RCC 7860 (cell line): ENCODE measurements at places on chromosomes 4 and X.

DNA sequence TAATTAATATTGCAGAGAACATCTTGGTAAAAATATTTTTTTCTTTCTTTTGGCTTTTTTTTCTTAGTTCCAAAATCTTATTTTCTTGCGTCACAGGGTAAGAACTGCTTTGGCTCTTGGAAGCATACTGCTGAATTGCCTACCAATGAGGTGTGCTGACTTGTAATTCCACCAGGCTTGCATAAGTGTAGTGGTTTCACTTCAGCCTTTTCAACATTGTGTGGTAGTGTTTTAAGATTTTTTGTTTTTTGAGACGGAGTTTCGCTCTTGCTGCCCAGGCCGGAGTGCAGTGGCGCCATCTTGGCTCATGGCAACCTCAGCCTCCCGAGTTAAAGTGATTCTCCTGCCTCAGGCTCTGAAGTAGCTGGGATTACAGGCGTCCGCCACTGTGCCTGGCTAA is 42.4 kb downstream of the N4BP2 start:
- no peak for DNase-seq

- no peak for DNase-seq
Measured at GRCh38 chrX:109760209-109760921, 27.3 kb upstream of the ACSL4 start.

DNA sequence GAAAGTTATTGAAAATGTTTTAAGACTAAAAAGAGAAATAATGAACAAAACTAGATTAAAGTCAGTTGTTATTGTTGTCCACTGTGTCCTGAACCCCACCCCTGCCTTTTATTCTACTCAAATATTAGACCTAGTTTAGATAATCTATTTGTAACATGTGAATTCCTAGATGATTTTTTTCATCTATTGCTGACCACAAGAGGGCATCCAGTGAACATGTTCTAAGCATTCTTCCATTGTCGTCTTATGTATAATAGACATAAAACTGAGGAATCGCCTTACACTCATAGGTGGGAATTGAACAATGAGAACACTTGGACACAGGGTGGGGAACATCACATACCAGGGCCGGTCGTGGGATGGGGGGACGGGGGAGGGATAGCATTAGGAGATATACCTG is 36.4 kb upstream of the HPRT1 start:
- peak; percentile 10 for DNase-seq

- DNase-seq = no peak
Measured at GRCh38 chr4:42750091-42750490, 93.2 kb upstream of the ATP8A1 start.

- no peak for DNase-seq
Measured at GRCh38 chr4:3043282-3044020, 30.9 kb downstream of the HTT-AS start.

- DNase-seq = no peak
Measured at GRCh38 chr4:38449506-38450174, 214.4 kb upstream of the KLF3 start.
